ENCODE measurements at places on chromosomes 6 and 20.

GRCh38 chr6:167121335-167121841 is 1.5 kb upstream of the CCR6 start:
- no peak for DNase-seq

DNA sequence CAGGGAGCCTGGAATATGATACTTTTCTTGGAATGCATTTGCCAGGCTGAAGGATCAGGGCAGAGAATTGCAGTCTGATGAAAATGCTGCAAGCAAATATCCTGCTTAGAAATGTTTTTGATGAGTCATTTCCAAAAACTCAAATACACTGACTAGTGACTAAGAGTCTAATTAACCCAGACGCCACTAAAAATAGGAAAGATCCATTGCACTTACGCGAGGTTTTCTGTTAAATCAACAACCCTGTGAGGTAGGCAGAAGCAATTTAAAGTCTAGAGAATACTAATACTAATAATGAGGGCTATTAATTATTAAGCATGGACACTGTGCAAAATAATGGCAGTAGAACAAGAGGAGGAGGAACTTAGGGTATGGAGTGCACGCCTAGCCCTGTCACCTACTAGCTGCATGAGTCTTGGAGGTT is 130.1 kb upstream of the DOK5 start:
- DNase-seq = no peak

DNA sequence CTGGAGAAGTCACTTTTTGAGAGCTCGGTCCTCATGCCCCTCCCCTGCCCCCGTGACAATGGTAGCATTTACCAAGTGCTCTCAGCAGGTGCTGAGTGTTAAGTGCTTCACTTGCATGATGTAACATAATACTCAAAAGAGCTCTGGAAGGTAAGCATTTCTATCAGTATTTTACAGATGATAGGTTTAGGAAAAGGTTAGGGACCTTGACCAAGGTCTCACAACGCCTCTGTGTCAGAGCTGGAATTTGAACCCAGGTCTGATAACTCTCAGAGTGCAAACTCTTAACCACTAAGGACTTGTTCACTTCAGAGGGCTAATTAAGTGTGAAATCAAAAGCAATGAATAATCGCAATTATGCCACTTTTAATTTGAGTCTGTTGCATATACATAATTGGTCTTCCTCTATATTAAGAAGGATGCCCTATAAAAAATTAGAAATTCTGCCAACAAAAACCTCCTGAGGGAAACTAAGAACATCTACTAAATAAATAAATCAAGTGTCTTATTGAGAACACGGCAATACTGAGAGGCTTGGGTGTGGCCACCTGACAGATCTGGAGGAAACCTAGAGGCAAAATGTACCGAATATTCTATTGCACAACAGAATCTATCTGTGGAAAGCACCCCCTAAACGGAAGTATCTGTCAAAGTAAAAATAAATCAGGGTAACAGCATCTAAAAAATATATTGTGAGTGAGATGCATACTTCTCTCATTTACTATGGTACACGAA is 109.8 kb downstream of the BACH2 start:
- no peak for DNase-seq

GRCh38 chr6:36556281-36556680 is 9.0 kb upstream of the STK38 start:
- no peak for DNase-seq

All from suprapubic skin (tissue), 4 donors.